ENCODE measurements at places on chromosomes 12 and 14.
A peak's percentile ranks its signal among the peaks of the same experiment; 100 is the strongest.

DNA sequence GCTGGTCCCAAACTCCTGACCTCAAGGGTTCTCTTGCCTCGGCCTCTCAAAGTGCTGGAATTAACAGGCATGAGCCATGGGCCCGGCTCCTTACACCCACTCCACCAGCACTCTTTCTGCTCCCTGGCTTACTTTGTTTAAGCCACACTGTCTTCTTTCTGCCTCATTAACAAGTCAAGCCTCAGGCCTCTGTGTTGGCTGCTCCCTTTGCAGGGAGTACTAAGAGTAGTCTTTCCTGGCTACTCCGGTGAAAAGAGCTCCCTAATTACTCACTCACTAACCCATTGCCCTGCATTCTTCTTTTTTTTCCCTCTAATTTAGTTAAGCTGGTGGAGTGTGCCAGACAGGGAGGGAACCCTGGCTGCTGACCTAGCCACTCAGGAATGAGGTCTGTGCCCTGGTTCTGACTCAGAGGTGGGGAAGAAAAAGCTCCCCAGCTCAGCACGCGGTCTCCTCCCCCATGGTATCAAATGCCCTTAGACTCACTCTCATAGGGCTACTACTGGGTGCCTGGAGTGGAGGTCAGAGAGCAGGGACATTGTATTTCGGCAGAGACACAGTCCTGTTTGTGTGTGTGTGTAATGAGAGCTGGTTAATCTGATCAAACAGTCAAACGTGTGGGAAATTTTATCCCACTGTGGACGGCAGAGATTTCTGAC is 19.8 kb downstream of the GALNT6 start:
- DNase-seq, result no peak
- H3K27ac ChIP-seq, result no peak overlapping the region
- peaks cover 30% of the 10 kb centered on the region for H3K4me1 ChIP-seq
- no peaks in the 10 kb centered on the region for H3K27me3 ChIP-seq
- H3K4me3 ChIP-seq, result no peak overlapping the region

DNA sequence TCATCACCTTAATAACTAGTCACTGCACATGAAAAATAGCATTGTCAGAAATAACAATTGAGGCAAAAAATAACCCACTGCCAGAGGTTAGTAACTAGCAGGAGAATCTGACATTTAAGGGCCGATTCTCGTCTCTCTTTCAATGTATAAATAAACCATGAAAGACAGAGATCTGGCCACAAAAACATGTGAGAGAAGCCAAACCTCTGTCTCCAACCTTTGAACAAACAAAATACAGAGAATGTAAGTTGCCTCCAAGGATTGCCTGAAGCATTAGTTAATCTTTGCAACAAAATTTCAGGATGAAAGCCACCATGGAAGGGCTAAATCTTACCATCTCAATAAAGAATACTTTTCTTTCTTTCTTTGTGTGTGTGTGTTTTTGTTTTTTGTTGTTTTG is 257.4 kb upstream of the TMTC1 start:
- H3K27me3 ChIP-seq, result no peaks in the 10 kb centered on the region
- H3K36me3 ChIP-seq, result no peaks in the 10 kb centered on the region
- DNase-seq, result no peak
- H3K4me3 ChIP-seq, result no peak overlapping the region
- no peak overlapping the region for H3K27ac ChIP-seq
- H3K4me1 ChIP-seq, result no peaks in the 10 kb centered on the region

DNA sequence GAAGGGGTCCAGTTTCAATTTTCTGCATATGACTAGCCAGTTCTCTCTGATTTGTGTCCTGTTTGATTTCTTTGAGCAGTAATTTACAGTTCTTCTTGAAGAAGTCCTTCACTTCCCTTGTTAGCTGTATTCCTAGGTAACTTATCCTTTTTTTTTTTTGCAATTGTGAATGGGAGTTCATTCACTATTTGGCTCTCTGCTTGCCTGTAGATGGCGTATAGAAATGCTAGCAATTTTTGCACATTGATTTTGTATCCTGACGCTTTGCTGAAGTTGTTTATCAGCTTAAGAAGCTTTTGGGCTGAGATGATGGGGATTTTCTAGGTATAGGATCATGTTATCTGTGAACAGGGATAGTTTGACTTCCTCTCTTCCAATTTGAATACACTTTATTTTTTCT is 77.6 kb upstream of the NID2 start:
- H3K4me1 ChIP-seq, result peaks cover 11% of the 10 kb centered on the region
- H3K27me3 ChIP-seq, result no peaks in the 10 kb centered on the region
- DNase-seq, result no peak
- H3K36me3 ChIP-seq, result no peaks in the 10 kb centered on the region

DNA sequence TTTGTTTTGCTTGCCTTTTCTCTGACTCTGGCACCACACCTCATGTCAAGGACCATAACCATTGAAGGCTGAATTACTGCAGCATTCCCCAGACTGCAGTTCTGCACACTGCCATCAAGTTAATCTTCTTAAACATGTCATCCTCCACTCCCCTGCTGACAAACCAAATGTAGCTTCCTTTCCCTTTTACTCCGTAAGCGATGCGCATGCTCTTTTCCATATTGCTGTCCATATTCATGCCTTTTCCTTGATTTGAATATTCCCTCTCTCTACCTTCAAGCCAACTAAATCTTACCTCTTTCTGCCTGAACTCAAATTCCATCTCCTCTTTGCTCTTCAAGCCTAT is 13.6 kb downstream of the GPX2 start:
- peaks cover 78% of the 10 kb centered on the region for H3K36me3 ChIP-seq
- peak overlapping the region; percentile 83 for H3K27ac ChIP-seq
- peaks cover 17% of the 10 kb centered on the region for H3K4me1 ChIP-seq
- peak; percentile 50 for DNase-seq
- no peak overlapping the region for H3K4me3 ChIP-seq

DNA sequence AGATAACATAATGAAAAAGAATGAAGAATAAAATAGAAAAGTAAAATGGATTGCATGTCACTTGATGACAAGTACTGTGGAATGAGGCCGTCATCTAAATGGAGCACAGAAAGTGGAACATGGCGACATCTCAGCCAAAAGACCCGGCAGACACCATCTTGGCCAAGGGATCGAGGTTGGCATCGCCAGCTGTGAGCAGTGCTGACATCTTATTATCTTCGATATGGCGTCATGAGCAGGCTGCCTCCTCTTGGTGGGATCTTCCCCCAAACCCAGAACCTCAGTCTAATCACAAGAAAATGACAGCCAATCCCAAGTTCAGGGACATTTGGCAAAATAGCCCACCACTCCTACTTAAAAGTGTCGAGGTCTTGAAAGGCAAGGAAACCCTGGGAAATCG is 15.1 kb downstream of the SERPINA5 start:
- no peaks in the 10 kb centered on the region for H3K36me3 ChIP-seq
- no peak overlapping the region for H3K27ac ChIP-seq
- no peaks in the 10 kb centered on the region for H3K4me1 ChIP-seq

DNA sequence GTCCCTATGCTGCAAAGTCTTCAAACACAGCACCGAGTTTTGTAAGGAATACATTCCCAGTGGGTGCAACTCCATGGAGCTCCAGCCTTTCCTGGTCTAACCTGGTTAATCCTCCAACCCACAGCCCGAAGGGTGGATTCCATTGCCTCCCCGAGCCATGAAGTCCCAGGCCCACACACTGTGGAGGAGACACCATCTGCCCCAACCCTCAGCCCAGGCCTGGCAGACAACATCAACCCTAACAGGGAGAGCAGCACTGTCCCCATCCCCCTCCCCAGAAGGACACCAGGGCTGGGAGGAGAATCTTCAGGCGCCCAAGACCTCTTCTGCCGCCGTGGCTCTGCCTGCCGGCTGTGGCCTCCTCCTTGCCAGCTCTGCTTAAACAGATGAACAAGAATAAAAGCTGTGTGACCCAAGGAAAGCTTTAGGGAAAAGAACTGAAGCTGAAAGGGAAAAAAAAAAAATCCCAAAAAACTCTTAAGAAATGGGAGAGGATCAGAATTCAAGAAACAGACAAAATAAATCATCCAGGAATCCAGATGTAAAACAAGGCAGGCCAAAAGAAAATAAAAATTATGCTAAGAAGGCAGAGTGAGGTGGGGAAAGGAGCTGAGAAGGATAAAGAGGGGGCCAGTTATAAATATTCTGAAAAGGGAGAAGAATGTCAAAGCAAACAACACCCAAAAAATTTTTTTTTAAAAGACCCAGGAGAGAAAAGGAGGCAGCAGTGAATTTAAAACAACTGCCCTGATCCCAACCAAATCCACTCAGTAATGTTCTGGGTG is 16.0 kb upstream of the ZFP36L1 start:
- H3K27ac ChIP-seq, result no peak overlapping the region
- H3K4me1 ChIP-seq, result peaks cover 40% of the 10 kb centered on the region
- H3K4me3 ChIP-seq, result no peak overlapping the region
- DNase-seq, result no peak
- H3K27me3 ChIP-seq, result no peaks in the 10 kb centered on the region

- peak within 1 kb of the TSS; percentile 84 for H3K27ac ChIP-seq
- peak within 1 kb of the TSS; percentile 78 for H3K4me3 ChIP-seq
- peaks cover 17% of the 10 kb centered on the region for H3K36me3 ChIP-seq
- H3K4me1 ChIP-seq, result peaks cover 21% of the 10 kb centered on the region
- H3K27me3 ChIP-seq, result no peaks in the 10 kb centered on the region
These were observed at the start of the genes ACAD10 and BRAP for GRCh38 chr12:111685811-111686573. TSS of gene ACAD10 (plus strand) at chr12:111686053. CDS start at chr12:111692710, 6,657 bp downstream. TSS of gene BRAP (minus strand) at chr12:111685956. CDS start at chr12:111685792, 164 bp downstream.

DNA sequence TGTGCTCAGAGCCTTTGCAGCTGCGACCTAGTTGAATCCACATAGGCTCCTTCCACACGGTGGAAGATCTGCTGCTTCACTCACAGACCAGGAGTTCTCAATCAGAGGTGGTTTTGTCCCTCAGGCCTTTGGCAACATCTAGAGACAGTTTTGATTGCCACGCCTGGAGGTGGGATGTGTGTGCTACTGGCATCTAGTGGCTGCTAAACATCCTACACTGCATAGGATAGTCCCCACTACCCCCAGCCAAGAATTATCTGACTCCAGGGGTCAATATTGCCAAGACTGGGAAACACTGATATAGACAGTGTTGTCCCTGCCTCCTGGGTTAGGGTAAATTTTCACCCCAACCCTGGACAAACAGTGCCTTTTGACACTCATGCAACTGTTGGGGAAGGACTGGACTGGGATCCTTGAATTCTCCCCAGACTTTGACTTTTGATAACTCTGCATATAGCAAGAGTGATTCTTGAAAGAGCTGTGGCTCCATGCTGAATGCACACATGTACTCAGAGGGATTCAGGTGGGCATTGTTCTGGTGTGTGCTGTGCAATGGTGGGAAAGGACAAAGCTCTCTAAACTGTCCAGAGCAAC is 39.8 kb downstream of the BAZ2A start:
- H3K36me3 ChIP-seq, result no peaks in the 10 kb centered on the region
- DNase-seq, result no peak
- no peaks in the 10 kb centered on the region for H3K27me3 ChIP-seq

- no peak overlapping the region for H3K27ac ChIP-seq
- H3K36me3 ChIP-seq, result no peaks in the 10 kb centered on the region
- DNase-seq, result no peak
- H3K4me1 ChIP-seq, result no peaks in the 10 kb centered on the region
These were observed 161.5 kb downstream of the NUAK1 start for GRCh38 chr12:105977236-105977635.

GRCh38 chr12:67651132-67651695 is 2.7 kb downstream of the DYRK2 start:
- H3K4me1 ChIP-seq, result peaks cover 50% of the 10 kb centered on the region
- peak overlapping the region; percentile 94 for H3K4me3 ChIP-seq
- H3K27me3 ChIP-seq, result no peaks in the 10 kb centered on the region

DNA sequence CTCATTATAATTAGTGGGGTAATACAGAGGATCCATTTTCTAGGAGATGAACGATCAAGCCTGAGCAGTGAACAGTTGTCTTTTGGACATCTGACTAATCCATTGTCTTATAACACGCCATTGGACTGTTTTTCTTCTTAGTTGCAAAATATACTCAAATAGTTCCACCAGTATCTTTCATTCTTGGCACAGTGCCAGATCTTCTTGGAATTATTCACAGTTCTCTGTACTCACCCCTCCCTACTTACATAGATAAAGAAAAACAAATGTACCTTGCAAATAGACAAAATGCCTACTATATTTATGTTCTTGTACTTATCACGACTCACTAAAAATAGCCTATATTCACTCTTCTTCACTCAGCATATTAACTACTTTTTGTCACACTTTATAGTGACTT is 3.8 kb downstream of the CBLN3 start:
- no peaks in the 10 kb centered on the region for H3K36me3 ChIP-seq
- H3K4me3 ChIP-seq, result no peak overlapping the region
- no peak overlapping the region for H3K27ac ChIP-seq
- DNase-seq, result no peak
- H3K4me1 ChIP-seq, result peaks cover 22% of the 10 kb centered on the region

DNA sequence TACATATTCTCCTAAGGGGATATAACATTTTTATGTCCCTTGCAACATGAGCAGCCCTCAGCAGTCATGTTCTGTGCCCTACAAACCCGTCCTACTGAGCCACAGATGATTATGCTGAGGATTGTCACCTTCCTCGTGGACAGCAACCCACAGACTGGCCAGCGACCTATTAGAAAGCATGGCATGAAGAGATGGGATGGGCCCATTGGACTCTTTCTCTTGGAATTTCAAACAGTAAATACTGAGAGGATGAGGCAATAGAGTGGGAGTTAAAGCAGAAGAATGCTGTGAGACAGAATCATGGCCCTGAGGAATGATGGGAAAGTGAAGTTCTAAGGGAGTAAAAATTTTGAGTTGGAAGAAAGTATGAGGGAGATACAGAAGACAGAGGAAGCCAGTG is 149.9 kb upstream of the BTG1 start:
- H3K4me1 ChIP-seq, result peaks cover 5% of the 10 kb centered on the region
- no peak overlapping the region for H3K4me3 ChIP-seq
- no peak overlapping the region for H3K27ac ChIP-seq
- DNase-seq, result no peak
- no peaks in the 10 kb centered on the region for H3K36me3 ChIP-seq

DNA sequence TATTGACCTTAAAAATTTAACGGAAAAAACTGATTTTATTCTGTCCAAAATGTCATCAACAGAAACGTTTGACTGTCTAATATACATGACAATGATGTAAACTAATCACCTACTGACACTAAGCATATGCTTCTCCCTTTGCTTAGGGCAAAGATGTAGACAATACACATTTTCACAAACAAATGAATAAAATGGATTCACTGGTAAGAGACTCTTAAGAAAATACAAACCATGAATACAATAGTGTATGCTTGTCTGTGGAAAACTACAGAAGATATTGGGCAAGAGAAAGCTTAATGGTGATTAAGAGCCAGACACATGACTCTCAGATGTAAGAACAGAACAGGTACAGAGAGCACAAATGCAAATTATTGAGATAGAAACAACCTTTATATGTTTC is 1248.7 kb downstream of the FSCB start:
- no peak for DNase-seq
- no peak overlapping the region for H3K4me3 ChIP-seq
- no peaks in the 10 kb centered on the region for H3K4me1 ChIP-seq
- H3K27ac ChIP-seq, result no peak overlapping the region

DNA sequence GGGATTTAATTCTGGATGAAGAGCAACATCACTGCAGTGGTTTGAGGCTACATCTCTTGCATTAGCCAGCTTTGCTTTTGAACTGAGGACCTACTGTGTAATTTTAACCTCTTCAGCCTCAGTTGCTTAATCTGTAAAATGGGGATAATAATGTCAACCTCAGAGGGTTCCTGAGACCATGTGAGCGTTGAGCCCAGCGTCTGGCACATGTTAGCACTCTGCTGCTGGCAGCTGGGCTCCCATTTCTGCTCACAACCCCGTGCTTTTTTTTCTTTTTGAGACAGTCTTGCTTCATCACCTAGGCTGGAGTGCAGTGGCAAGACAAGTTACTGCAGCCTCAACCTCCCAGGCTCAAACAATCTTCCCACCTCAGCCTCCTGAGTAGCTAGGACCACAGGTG is 31.6 kb downstream of the TESC start:
- no peak for DNase-seq
- H3K27ac ChIP-seq, result no peak overlapping the region
- H3K36me3 ChIP-seq, result no peaks in the 10 kb centered on the region
- no peaks in the 10 kb centered on the region for H3K27me3 ChIP-seq
- no peak overlapping the region for H3K4me3 ChIP-seq

GRCh38 chr14:49240383-49240782 is 345.8 kb downstream of the RPS29 start:
- DNase-seq, result no peak
- H3K27me3 ChIP-seq, result no peaks in the 10 kb centered on the region
- no peak overlapping the region for H3K27ac ChIP-seq
- no peaks in the 10 kb centered on the region for H3K36me3 ChIP-seq

Measured in natural killer cell (primary cell).